ENCODE measurements at places on chromosomes 5 and 9.

GRCh38 chr5:95251185-95251584 is 33.7 kb downstream of the MCTP1 start:
- DNase-seq, result no peak

DNA sequence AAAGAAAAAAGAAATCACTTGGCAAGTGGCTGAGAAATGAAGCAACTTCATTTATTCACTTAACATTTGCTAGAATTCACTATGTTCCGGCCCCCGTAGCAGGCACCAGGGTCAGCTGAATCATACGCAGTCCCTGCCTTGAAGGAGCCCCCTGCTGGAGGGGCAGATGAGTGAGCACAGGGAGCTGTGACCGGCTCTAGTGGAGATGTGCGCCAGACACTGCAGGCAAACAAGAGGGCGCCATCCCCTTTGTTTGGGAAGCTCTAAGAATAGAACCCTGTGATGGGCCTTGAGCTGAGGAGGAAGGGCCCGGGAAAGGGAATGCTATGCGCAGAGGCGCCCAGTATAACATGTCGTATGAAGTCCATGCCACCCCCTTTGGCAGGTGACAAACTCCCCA is 20.2 kb upstream of the RPL26L1 start:
- DNase-seq, result peak; percentile 35

DNA sequence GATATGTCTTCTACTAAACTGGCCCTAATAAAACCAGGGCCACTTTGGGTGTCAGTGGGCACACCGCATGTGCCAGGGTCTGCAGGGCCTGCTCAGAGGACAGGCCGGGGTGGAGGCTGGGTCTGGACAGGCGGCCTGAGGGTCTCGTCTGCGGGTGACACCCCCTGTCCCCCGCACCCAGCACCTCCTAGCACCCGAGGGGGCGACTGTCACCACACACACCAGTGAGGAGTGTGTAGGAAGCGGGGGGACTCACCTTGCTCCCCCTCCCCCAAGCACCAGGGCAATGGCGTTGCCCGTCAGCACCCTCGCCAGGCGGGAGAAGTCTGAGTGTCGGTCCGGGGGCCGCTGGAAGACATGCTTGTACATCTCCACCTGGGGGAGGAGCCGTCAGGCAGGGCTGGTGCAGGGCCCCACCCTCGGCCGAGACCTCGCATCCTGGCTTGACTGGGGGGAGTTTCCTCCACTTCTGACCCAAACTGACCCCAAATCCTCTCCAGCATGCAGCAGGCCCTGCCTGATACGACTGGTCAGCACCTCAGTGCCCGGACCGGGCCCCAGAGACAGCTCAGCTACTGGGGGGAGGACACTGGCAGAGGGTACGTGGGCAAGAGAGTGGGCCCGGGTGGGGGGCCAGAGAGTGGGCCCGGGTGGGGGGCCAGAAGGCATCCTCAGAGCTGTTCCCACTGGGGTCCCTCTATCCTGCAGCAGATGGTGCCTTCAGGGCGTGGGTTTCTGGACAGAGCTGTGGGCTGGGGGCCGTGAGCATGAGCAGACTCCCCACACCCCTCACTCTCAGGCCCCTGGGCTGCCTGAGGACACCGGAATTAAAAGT is 18.9 kb upstream of the NSMF start:
- DNase-seq, result no peak

- no peak for DNase-seq
Observed at GRCh38 chr5:112318346-112318745, 100.7 kb downstream of the EPB41L4A start.

DNA sequence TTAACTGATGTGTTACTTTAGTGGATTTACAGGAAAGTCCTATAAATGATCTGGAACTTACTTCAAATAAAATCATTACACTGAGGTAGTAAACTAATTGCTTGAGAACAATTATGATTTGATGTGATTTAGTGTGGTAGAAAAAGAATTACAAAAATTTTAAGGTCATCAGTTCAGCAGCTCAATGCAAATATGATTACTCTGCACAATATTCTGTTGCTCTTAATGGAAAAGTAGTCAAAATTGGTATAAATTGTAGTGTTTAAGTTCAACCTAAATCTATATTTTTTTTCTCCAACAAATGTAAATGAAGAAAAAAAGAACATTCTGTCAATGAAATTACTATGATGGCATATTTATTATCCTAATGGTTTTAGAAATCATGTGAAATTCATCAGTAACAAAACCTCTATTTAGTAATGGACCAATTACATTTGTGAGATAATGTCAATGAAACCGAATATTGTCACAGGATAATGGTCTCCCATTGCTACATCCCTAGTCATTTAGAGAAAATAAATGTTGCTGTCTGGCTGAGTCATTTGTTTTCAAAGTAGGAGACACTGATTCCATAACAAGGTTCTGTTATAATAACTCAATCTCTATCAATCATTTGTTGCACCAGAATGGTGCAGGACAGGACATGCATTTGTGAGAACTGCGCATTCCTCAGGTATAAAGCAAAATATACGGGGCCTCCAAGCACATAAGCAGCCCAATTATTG is 177.1 kb downstream of the NFIB start:
- DNase-seq, result no peak
